ENCODE measurements at places on chromosomes 16 and 17.

GRCh38 chr16:55478827-55479429 is at the start of gene MMP2:
MMP2 (plus strand) TSS chr16:55479198; CDS start chr16:55479480, 282 bp downstream.
- DNase-seq, result no peak

DNA sequence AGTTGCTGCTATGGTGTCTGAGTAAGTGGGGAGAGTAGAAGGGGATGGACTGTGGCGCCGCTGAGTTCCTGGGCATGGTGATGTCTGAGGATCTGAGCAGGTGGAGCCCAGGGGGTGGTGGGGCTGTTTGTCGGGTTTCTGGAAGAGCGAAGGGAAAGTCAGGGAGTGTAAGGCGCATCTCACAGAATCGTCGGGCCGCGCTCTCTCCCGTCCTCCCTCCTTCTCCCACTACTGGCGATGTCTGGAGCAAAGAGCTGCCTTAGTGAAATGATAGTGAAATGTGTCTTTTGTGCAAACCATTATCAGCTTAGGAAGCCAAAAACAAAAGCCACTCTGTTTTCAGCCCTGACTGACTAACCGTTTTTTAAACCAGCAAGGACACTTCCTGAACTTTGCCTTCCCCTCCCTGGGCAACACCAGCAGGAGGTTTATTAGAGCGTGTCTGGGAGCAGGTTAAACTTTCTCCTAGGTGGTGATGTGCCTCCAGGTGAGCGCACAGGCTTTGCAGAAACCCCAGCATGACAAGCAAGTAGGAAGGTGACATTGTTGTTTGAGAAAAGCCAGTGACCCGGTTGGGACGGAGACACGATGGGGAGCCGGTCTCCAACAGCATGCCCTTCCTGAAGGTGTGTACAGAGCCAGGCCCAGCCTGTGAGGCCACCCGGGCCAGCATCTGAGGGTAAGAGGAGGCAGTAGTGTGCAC is 49.1 kb downstream of the RAB11FIP3 start:
- DNase-seq, result no peak

DNA sequence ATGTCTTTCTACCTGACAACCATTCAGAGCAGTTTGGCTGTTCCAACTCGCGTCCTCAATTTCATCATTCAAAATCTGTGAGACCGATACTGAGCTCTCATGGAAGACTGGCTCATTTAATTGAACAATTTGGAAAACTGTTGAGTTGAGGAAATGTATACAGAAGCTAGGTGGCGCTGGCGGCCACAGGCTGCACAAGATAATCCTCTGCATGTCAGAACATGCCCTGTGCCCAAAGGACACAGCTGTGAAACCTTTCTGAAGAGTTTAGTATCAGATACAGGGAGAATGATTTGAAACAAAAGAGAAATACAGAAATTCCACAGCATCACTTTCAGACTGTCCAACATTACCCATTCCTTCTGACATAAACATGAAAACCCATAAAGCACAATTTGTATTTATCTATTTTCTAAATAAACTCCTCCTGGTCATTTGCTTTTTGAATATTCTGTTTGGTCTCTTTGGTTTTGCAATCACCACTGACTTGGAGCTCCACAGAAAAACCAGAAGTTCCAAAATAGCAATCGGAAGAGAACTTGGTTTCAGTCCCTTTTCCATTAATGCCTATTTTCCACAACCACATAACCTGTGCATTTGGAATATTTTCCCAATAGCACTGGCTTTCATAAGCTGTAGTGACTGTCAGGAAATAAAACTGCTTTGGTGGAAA is 192.8 kb downstream of the MAP2K6 start:
- peak; percentile 56 for DNase-seq

DNA sequence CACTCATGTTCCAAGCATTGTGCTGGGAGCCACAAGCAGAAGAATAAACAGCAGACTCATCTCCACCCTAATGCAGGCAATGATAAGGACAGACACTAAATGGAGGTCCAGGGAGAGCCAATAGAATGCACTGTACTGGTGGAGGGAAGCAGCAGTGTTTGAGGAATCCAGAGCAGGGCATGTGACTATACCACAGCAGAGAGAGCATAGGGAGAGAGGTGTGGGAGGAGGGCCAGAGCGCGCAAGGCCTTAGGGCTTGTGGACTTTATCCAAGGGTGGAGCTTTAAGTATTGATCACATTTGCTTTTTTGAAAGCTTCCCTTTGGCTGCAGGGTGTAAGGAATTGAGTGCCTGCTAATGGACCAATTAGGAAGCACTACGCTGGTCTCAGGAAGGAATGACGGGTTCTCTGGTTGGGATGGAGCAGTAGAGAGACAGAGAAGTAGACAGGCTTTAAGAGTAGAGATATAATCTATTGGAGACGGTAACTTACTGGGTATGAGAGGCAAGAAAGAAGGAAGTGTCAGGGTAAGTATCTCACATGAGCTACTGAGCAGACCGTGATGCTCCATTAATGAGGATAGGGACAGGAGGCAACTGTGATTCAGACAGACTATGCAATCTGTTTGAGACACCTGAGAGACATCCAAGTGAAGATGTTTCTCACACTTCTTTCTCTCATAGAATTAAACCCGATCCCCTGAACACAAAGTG is 82.2 kb downstream of the MYO1D start:
- no peak for DNase-seq

- DNase-seq, result no peak
These were observed 9.1 kb downstream of the CACNA1G start for GRCh38 chr17:50569592-50569991.

GRCh38 chr17:27807567-27808470 is 7.5 kb upstream of the NOS2 start:
- peak; percentile 79 for DNase-seq

DNA sequence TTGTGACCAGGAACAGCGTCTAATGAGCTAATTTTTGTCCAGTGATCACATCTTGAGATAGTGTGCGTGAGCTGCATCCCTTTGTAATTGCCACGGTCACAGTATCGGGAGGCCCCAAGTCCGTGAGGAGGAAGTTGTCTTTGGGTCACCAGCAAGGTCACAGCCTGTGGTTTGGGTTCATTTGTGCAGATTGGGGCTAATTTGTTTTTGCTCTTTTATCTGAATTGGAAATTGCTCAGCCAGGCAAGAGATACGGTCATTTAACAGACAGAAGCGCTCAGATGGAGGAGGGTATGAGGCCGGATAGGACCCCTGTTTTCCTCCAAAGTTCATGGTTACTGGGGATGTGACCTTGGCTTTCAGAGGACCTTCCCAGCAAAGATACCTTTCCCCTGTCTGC is 174.1 kb downstream of the SNX29 start:
- no peak for DNase-seq

GRCh38 chr16:80151722-80152111 is 389.1 kb upstream of the DYNLRB2 start:
- no peak for DNase-seq

- DNase-seq, result no peak
These were observed 14.4 kb downstream of the CANT1 start for GRCh38 chr17:78995022-78995760.

- no peak for DNase-seq
These were observed 26.1 kb downstream of the METRNL start for GRCh38 chr17:83105512-83105911.

All from activated CD4-positive, alpha-beta memory T cell treated with anti-CD3 and anti-CD28 coated beads for 36 hours (primary cell).